Left lung (tissue), 14 donors: ENCODE measurements at places on chromosomes 16 and 17.
A peak's percentile ranks its signal among the peaks of the same experiment; 100 is the strongest.

GRCh38 chr17:42629411-42630009, 20.0 kb downstream of the TUBG1 start:
- no peak overlapping the region for H3K4me3 ChIP-seq
- no peak for DNase-seq
- no peaks in the 10 kb centered on the region for H3K36me3 ChIP-seq
- H3K27ac ChIP-seq: peak overlapping the region; percentile 33
- H3K4me1 ChIP-seq: no peaks in the 10 kb centered on the region

DNA sequence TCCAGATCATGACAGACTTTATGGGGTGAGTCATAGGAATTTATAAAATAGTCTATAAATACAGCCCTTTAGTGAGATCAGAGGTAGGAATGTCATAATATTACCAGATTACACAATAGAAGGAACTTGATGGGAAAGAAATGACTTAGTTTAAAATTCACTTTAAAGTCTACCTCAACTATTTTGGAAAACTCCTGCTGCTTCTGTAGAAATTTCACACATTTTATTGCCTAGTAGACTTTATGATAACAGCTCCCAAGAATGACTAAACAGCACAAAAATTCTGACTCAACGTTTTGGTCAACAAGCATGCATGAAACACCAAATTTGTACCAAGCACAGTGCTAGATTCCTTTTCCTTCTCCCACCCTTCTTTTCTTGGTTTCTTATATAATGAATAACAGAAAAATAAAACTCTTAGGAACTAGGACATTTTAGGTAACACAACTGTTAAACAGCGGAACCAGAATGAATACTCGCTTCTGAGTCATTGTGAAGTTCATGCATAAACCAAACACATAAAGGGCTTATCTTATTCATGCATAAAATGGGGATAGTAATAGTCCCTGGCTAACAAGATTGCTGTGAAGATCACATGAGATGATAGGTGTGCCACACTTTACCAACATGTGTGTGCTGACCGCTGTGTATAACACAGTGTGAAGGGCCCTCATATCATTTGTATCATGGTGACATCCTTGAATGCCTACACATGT, 243.9 kb downstream of the CDH8 start:
- H3K27me3 ChIP-seq: no peaks in the 10 kb centered on the region
- H3K36me3 ChIP-seq: no peaks in the 10 kb centered on the region
- DNase-seq: no peak
- no peaks in the 10 kb centered on the region for H3K4me1 ChIP-seq

- peak; percentile 71 for DNase-seq
- H3K27me3 ChIP-seq: peaks cover 19% of the 10 kb centered on the region
- peak overlapping the region; percentile 86 for H3K27ac ChIP-seq
- H3K36me3 ChIP-seq: no peaks in the 10 kb centered on the region
These were observed 809 bp upstream of the RAB34 start for GRCh38 chr17:28718333-28719020.

DNA sequence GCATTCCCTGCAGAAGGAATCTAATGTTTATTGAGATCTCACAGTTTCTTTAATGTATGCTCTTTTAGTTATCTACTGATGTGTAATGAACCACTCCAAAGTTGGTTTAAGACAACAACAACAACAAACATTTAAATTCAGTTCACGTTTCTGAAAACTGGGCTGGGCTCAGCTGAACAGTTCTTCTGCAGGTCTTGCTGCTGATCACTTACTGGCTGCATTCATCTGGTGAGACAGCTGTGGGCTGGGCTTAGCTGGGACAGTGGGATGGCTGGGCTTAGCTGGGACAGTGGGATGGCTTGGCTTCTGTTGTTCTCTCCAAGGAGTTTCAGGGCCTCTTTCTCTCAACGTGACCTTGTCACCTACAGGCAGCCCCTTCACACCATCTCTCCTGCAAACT, 544.3 kb upstream of the CDH5 start:
- no peak overlapping the region for H3K4me3 ChIP-seq
- H3K4me1 ChIP-seq: no peaks in the 10 kb centered on the region
- no peak overlapping the region for H3K27ac ChIP-seq
- H3K27me3 ChIP-seq: no peaks in the 10 kb centered on the region

DNA sequence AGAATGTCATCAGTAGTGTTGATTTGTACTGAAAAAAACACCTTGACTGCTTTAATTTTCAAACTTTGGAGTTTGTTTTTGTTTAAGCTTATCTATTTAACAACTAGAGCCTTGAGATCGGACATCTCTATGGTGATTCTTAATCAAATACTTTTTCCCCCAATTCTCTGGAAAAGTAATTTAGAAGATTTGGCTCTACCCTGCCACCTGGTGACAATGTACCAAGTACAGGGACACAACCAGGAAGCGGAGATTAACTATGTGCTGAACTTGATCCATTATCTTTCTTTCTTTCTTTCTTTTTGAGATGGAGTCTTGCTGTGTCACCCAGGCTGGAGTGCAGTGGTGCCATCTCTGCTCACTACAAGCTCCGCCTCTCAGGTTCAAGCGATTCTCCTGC, 30.8 kb downstream of the USP43 start:
- no peaks in the 10 kb centered on the region for H3K27me3 ChIP-seq
- H3K4me3 ChIP-seq: no peak overlapping the region
- H3K27ac ChIP-seq: no peak overlapping the region

GRCh38 chr16:84524346-84524920, 20.0 kb upstream of the MEAK7 start:
- no peaks in the 10 kb centered on the region for H3K27me3 ChIP-seq
- no peak overlapping the region for H3K27ac ChIP-seq
- no peak overlapping the region for H3K4me3 ChIP-seq
- no peak for DNase-seq
- no peaks in the 10 kb centered on the region for H3K36me3 ChIP-seq
- H3K4me1 ChIP-seq: peaks cover 25% of the 10 kb centered on the region

- no peak overlapping the region for H3K4me3 ChIP-seq
- no peak for DNase-seq
- no peaks in the 10 kb centered on the region for H3K27me3 ChIP-seq
- H3K27ac ChIP-seq: peak overlapping the region; percentile 84
- H3K4me1 ChIP-seq: peaks cover 77% of the 10 kb centered on the region
These were observed 32.7 kb upstream of the LITAF start for GRCh38 chr16:11619327-11619851.

- no peaks in the 10 kb centered on the region for H3K36me3 ChIP-seq
- H3K4me1 ChIP-seq: no peaks in the 10 kb centered on the region
- H3K27ac ChIP-seq: no peak overlapping the region
- no peaks in the 10 kb centered on the region for H3K27me3 ChIP-seq
These were observed 37.0 kb downstream of the NUBP1 start for GRCh38 chr16:10780628-10781027.
